NCI-H2107 (cell line): ENCODE measurements at places on chromosomes 16 and 17.

GRCh38 chr17:62857526-62857925 lies 49.4 kb upstream of the MARCHF10 start:
- DNase-seq: no peak

GRCh38 chr16:10992797-10993196 lies 48.4 kb downstream of the CLEC16A start:
- DNase-seq: no peak

- DNase-seq: peak; percentile 21
These were observed 20.0 kb downstream of the TRAF4 start for GRCh38 chr17:28763804-28764266.

DNA sequence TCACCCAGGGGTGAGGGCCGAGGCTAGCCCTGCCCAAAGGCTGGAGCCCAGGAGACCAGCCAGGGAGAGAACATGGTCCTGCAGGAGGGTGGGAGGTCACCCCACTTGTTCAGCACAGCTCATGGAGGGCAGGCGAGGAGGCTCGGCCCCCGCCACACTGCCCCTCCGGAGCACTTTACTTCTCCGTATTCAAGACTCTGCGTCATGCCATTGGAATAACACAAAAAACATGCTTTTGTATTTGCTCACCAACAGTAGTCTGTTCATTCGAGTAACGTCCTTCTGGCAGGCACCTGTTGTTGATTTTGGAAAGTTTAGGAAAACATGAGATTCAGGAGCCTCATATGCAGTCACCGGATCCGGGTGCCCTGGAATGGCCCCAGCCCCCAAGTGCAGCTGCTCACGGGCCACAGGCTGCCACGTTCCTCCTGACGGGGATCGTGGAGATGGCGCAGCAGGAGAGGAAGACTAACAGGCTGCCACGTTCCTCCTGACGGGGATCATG lies 81.1 kb upstream of the DNAH17 start:
- no peak for DNase-seq

GRCh38 chr17:49031965-49032928 lies 35.1 kb downstream of the IGF2BP1 start:
- DNase-seq: peak; percentile 62
